Forelimb muscle (tissue), 1 donor: ENCODE measurements at places on chromosomes 16 and 17.

DNA sequence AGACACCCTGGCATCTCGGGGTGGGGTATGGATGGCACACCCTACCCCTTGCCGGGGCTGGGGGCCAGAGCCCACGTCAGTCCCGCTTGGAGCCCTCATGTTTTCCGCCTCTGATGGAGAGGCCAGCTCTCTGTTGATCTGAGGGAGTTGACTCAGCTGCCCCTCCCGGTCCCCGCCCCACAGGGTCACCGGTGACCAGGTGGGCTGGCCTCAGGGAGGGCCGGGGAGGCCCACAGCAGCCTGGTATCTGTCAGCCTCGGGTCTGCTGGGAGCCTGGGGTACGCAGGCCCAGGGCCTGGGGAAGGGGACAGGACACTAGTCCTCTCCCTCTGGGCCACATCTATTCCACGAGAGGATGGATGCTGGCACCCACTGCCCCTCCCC lies 109.5 kb upstream of the CIBAR2 start:
- no peak for DNase-seq

- no peak for DNase-seq
Observed at GRCh38 chr17:66290101-66290722, 12.2 kb upstream of the PRKCA start.

GRCh38 chr16:14409563-14409962 lies 220.5 kb downstream of the PARN start:
- no peak for DNase-seq

DNA sequence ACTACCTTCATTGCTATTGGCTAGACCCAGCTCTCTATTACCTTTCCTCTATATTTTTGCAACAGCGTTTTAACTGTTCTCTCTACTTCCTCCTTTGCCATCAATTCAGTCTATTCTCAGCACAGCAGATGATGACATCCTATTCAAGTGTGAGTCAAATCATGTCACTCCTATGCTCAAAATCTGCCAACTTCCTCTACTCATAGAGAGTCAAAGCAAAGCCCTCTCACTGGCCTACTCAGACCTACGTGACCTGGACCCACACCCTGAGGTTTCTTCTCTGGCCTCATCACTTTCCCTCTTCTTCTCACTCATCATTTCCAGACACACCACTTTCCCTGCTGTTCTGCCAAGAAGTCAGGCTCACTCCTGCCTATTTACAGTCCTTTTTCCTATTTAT lies 289.0 kb upstream of the AXIN2 start:
- DNase-seq, result no peak

DNA sequence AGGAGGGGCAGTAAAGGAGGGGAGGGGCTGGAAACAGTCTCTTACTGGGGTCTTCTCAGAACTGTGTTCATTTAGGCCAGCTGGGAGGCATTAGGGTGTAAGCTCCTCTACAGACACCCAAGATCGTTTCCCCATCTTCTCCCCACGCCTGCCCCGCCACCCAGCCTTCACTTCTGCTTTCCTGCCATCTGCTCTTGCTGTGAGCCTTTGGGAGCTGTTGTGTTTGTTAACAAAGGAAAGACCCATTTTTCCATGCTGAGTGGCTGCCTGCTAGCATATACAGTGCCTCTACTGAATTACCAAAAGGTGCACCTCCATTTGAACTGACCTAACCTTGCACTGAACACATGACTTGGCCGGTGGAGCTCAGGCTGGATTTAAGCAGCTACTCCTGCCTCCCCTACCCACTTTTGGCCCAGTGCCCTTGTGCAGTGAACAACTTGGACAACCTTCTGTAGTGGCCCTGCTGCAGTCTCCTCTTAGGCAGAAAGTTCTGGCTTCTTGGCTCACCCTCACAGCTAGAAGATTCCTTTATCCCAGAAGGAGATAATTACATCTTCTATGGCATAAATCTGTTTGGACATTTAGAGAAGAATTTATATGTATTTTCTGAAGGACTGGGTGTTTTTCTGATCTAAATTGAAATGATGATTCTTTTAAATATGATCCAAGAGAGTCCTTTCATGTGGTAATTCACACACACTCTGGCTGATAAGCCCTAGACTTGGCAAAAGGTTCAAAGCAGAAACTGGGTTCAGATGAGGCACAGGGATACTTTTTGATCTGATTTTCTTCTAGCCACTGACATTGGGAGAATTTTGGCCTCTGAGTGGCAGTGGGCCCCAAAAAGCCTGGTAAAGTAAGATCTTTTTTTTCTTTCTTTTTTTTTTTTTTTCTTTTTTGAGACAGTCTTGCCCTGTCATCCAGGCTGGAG lies 81.9 kb upstream of the HNF1B start:
- DNase-seq, result no peak

- DNase-seq, result peak; percentile 73
Observed at GRCh38 chr16:788399-789126, at the start of gene CHTF18. Gene CHTF18, plus strand, starts transcription at chr16:788620. Its CDS starts 65 bp downstream, at chr16:788685.

GRCh38 chr17:74524653-74525464 lies 6.4 kb downstream of the CD300LB start:
- DNase-seq, result no peak

DNA sequence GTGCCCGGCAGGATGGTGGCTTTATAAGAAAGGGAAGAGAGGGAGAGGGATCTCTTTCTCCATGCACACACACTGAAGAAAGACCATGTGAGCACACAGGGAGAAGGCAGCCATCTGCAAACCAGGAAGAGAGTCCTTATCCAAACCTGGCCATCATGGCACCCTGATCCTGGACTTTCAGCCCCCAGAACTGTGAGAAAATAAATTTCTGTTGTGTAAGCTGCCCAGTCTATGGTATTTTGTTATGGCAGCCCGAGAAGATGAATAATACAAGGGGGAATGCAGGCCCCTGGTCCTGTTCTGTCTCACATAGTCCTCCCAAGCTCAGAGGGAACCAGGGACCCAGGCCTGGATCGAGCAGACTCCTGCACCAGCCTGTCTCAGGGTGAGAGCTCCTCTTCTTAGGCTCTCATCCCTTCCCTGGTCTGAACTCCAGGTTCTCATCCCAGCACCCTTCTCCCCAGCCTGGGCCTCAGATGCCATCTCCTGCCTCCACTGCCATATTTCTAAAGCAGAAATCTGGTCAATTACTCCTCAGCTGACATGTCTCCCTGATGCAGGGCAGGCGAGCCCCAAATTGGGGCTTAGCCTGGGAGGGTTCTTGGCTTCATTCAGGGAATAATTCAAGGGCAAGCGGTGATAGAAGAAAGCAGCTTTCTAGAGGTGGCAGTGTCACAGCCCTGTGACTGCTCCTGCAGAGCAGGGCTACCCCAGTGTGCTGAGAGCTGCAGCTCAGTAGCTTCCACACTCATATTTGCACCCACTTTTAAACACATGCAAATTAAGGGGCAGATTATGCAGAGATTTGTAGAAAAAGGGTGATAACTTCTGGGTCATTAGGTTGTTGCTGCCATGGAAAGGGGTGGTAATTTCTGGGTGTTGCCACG lies 28.8 kb downstream of the IGFBP4 start:
- DNase-seq, result no peak

DNA sequence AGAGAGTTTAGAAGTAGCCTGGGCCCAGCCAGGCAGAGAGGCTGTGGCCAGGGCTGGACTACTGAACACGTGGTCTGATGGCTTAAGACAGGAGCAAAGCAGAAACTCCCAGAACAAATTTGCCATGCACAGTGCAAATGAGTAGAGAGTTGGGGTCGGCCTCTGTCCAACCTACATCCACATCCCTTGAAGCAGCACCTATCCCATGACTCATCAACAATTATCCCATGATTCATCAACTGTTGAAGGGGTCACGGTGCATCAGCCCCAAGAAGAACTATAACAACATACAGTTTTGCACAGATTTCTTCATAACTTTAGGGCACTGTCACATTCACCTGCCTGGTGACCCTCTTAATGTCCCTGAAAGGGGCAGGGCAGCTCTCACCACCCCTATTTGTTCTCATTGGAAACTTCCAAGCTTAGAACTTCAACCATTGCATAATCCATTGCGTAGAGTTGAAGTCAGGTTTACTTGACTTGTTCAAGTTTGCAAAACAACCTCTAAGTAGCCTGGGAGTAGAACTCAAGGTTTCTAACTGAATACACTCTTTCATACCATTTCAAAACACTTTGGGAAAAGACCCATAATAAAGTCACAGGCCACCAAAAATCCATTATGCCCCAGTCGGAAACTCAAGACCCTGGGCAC lies 235.2 kb upstream of the CDH5 start:
- DNase-seq, result no peak

DNA sequence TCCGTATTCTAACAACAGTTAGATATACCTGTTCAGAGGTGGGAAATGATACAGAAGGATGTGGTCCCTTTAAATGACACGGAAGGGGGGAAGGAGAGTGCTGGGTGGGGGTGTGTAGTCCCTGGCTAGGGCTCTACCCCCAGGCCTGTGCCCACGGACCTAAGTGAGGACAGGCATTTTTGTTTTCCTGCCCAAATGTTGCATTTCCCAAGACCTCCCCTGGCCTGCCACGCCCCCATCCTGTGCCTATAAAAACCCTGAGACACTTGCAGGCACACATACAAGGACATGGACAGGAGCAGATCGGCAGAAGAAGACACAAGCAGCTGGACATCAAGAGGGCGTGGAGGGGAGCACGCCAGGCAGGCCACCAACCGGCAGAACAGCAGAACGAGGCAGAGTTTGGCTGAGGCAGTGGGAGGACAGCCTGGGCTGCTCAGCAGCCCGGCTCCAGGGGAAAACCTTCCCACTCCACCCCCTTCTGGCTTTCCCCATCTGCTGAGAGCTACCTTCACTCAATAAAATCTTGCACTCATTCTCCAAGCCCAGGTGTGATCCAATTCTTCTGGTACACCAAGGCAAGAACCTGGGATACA lies 13.3 kb upstream of the MPP2 start:
- no peak for DNase-seq

GRCh38 chr16:67842509-67843342 lies 606 bp downstream of the THAP11 start:
- DNase-seq, result no peak

GRCh38 chr16:4661661-4662060 lies 31.7 kb upstream of the NUDT16L1 start:
- DNase-seq, result no peak

- DNase-seq, result no peak
Observed at GRCh38 chr17:8823279-8823678, 24.1 kb upstream of the MFSD6L start.

- no peak for DNase-seq
Observed at GRCh38 chr16:12925026-12925800, 23.8 kb downstream of the SHISA9 start.

DNA sequence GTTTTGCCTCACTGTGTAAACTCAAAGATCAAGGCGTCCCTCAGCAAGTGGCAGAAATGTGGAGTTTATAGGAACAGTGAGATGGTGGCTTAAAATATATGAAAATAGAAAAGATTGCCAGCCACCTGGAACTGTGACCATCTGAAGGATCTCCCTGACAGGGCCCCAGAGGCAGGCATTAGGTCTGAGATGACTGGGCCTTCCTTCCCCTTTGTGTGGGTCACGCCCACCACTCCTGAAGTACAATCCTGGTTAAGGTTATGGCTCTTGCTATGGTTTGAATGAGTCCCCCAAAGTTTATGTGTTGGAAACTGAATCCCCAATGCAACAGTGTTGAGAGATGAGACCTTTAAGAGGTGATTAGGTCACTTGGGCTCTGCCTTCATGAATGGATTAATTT lies 6.4 kb downstream of the ST6GALNAC2 start:
- DNase-seq, result no peak

GRCh38 chr17:41322903-41323895 lies 7.7 kb upstream of the KRTAP17-1 start:
- DNase-seq, result no peak

- DNase-seq, result no peak
Observed at GRCh38 chr17:27597188-27597580, 33.8 kb upstream of the LGALS9 start.

GRCh38 chr16:19817875-19818274 lies 66.8 kb downstream of the GPRC5B start:
- DNase-seq, result no peak

- no peak for DNase-seq
Observed at GRCh38 chr16:30416624-30417528, 9.5 kb downstream of the ZNF771 start.

GRCh38 chr17:1480747-1481465 lies 11.6 kb downstream of the MYO1C start:
- no peak for DNase-seq

DNA sequence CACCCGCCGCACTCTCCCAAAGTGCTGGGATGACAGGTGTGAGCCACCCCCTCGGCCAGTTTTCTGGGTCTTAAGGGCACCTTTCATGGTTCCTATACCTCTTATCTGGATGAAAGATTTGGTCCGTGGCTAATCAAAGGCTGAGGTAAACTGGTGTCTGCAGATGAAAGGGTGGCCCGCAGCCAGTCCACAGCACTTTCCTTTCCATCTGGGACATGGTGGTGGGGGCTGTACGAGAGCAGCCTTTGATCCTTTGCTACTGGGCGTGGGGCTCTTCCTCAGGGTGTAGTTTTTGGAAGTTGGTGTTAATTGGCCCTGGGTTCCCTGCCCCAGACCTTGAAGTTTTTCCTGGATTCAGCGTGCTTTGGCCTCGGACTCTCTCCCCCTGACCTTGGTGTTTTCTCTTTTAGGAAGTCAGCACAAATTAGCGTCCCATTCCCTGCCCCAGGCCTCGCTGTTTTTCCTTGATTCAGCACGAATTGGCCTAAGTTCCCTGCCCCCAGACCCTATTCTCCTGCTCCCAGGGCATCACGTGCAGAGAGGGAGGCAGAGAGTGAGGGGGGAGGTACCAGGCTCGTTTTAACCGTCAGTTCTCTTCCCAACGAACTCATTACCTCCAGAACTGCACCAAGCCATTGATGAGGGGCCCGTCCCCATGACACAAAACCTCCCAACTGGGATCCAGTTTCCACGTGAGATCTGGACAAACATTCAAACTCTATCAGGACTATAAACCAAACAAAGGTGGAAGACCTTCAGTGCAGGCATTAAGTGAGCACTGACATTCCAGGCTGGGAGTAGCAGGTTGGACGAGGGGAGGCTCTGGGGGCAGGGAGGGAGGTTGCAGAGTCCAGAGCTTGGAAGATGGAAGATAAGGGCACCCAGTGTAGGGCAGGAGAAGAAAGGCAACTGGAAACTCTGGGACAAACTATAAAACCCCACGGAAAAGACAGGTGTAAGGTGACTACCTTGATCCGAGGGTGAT lies 11.6 kb downstream of the DPEP1 start:
- no peak for DNase-seq

DNA sequence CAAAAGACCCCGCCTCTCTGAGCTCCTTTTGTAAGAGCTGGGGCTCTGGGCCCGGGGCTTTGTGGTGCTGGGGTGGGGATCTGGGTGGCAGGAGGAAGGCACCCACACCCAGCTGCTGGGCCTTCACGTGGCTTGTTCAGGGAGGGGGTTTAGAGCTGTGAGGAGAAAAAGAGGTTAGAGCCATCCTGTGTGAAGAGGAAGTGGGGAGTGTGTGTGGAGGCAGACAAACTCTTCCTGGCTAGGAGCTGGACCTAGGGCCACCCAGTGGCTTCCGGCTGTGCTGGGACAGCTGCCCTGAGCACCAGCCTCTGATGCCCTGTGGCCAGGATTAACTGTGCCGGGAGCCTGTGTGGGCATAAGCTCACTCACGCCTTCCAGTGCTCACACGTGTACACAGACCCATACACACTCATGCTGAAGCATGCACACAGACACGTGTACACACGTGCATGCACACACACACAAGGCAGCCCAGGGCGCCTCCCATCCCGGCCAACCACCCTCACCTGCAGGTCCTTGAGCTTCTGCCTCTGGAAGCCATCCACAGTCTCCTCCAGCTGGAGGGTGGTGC lies 7.4 kb downstream of the CIBAR2 start:
- no peak for DNase-seq

GRCh38 chr17:76537578-76538280 lies at the start of gene CYGB:
Gene CYGB, minus strand, starts transcription at chr17:76537709. Its CDS starts 167 bp downstream, at chr17:76537542.
- no peak for DNase-seq
